Left ventricle myocardium inferior (tissue), 1 donor: ENCODE measurements at places on chromosomes 11 and 22.

- no peak for DNase-seq
Measured at GRCh38 chr11:28919194-28919593, 811.0 kb downstream of the METTL15 start.

- DNase-seq, result peak; percentile 85
Measured at GRCh38 chr22:42661985-42662831, 13.0 kb upstream of the CYB5R3 start.

DNA sequence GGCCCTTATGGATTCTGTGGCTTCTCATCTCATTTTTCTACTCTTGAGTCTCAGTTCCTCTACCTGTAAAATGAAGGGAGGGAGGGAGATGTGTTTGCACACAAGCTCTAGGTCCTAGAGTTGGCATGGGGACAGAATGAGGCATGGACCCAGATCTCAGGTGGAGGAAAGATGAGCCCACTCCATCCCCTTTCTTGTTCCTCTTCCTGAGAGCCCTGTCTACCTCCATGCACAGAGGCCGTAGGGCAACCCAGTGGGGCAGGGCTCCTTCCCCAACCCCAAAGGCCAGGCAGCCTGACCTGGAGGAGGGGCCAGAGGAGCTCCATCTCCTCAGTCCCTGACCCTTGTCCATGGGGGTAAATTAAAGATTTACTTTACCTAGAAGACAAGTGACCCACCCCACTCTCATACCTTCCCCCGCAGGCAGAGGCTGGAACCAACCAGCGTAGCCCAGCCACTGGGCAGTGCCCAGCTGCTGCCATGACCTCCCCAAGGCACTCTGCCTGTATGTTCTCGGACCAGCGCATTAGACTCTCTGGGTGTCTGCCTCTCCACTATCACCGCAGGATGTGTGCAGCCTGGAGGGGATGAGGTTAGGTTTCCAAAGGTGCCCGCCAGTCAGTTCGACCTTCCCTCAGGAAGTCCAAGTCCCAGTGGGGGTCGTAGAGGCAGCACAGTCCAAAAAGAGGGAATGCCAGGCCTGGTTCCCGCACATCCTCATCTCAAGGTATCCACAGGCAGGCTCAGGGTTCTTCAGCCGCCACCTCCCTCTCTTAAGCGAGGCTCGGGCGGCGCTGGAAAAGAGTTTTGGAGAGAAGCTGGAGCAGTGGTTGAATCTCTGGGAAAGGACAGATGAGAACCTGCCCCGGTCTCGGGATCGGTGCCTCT lies 3.0 kb downstream of the SMTN start:
- no peak for DNase-seq

DNA sequence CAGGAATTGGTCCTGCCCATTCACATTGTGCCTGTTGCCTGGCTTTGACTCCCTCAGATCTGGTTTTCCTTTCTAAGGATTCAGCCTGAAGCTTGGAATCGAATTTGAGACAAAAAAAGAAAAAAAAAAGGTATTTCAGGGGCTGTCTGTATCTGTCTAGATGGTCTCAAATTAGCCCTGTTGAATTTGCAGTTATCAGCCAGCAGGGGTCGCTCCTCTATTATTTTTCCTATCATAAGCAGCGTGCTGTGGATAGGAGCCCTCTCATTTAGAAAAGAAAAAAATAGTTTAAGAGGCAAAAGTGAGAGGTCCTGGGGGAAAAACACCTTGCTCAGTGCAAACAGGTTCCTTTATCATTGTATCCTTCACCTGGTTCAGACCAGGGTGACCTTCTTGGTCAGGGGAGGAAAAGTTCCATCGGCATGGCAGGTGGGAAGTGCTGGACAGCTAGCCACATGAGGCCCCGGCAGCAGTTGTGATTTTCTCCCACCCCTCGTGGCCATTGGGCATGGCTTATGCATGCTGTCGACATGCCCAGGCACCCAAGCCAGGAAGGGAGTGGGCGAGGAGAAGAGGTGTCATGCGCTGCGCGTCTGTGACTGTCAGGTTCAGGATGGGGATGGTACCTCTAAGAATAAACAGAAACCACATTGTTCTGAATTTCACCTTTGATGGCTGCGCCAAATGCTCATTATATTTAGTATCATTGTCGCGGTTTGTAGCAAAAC lies 13.1 kb downstream of the OR5AK2 start:
- DNase-seq, result no peak

GRCh38 chr11:119910051-119910450 lies 181.1 kb upstream of the NECTIN1 start:
- no peak for DNase-seq

DNA sequence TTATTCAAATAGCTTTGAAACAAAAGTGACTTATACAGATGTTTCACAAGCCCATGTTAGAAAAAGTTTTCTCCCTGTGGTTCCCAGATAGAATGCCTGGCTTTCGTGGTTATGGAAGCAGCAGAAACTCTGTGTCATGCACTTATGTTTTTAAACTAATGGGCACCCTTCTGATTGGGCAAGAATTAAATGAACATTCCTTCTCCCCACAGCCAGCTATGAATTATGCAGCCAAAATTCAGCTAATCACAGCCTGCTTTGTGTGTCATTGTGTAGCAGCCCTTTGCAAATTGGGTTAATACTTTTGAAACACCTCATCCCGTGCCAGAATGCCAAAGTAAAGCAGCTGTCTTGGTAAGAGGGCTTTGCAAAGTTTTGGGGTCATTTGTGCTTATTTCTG lies 46.9 kb downstream of the PANX1 start:
- no peak for DNase-seq

DNA sequence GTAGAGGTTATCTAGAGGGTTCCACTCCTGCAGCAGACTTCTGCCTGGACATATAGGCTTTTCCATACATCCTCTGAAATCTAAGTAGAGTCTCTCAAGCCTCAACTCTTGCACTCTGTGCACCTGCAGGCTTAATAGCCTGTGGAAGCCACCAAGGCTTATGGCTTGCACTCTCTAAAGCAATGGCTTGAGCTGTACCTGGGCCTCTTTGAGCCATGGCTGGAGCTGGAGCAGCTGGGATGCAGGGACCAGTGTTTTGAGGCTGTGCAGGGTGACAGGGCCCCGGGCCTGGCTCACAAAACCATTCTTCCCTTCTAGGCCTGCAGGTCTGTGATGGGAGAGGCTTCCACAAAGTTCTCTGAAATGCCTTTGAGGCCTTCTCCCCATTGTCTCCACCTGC lies 2.9 kb upstream of the NXPE4 start:
- DNase-seq, result no peak

- no peak for DNase-seq
Measured at GRCh38 chr11:7927635-7928034, 3.4 kb downstream of the OR10A6 start.

- no peak for DNase-seq
Measured at GRCh38 chr22:33427461-33427860, 369.3 kb upstream of the SYN3 start.

DNA sequence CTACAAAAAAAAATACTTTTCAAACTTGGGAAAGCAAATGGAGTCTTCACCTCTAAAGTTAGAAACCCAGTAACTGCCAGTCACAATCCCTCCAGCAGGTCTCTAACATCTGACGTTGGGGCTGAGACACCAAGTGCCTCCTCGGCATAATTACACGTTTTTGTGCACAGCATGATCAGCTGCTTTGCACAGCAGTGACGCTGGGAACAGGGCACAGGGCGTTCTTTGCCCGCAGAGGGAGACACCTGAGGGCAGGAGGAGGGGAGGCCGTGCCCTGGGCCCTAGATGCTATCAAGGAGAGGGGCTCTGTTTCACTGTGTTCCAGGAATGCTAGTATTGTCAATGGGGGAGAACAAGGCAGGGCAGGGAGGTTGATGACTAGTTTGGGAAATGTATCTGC lies 120.1 kb downstream of the PARVA start:
- no peak for DNase-seq

- peak; percentile 61 for DNase-seq
Measured at GRCh38 chr11:57424792-57425564, 1.9 kb downstream of the SLC43A3 start.

- DNase-seq, result no peak
Measured at GRCh38 chr11:34480314-34480713, 33.3 kb downstream of the ELF5 start.

DNA sequence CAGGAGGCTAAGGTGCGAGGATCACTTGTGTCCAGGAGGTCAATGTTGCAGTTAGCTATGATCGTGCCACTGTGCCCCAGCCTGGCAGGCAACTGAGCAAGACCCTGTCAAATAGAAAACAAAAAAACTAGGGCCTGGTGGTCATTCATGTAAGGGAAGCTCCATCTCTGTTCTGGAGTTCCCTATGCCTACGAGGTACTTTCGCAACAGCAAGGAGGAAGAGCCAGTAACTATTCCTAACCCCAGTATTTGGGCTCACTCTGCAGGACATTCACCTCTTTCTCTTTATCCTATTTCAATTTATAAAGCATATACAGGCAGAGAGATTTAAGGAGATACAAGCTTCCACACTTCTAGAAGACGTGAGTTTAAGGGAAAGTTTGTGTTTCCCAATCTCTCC lies 46.6 kb downstream of the RDX start:
- DNase-seq, result no peak

DNA sequence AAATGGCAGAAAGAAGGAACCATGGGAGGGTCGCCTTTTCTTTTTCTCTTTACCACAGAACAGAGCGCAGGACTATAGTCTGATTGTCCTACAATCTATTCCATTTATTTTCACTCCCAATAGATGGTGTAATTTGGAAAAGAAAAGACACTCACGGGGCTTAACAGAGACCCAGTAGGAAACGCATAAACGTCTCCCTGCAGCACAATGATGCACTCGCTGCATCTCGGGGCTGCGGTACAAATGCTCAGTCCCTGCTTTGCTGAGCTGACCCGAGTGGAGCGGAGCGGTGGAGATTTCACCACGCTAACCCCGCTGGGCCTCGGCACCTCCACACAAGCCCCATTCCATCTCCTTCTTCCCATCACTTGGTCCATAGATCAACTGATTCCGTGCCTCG lies 1.5 kb downstream of the FEZ1 start:
- DNase-seq, result no peak

GRCh38 chr11:92272651-92273050 lies 48.0 kb downstream of the FAT3 start:
- no peak for DNase-seq

DNA sequence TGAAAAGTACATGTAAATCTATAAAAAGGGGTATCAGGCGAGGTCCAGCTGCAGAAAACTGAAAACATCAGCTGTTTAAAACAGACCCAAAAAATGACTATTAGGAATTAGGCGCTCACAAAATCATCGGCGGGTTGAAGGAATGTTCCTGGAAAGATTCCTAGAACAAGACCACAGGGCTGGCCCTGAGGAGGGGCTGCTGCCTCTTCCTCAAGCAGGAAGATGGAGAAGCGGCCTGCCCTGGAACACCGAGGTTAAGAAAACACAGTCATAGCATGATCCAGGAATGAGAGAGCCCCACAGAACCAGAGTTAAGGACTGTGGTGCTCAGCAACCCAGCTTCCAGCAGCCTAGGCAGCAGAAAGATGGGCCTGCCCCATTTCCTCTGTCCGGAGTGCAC lies 78.4 kb downstream of the C11orf91 start:
- DNase-seq, result no peak

DNA sequence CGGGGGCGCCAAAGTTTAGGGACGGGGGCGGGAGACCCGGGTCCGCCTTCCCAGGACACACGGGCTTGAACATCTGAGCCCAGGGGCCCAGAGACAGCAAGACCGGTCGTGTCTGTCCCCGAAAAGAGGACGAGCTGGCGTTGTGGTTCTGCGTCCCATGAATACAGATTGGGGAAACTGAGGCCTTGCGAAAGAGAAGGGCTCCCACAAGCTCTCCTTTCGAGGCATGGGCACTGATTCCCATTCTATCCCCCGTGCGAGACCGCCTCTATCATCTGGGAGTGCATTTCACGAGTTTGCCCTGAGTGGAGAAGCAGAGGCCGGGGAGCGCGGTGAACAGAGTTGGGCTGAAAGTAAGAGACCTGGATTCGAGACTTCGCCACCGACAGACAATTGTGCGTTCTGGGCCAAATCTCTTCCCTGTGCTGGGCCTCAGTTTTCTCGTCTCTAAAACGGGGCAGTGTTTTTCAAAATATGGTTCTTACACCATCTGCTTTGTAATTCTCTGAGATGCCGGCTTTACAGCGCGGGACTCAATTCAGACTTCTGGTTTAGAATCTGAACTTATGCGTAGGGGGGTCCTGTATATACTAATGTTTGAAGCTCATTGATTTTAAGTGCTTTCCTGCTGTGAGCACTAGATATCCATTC lies 471 bp downstream of the RNF185 start:
- no peak for DNase-seq

GRCh38 chr11:46917762-46918082 lies 628 bp downstream of the LRP4 start:
- no peak for DNase-seq

- no peak for DNase-seq
Measured at GRCh38 chr22:42258126-42258525, 12.3 kb downstream of the TCF20 start.

DNA sequence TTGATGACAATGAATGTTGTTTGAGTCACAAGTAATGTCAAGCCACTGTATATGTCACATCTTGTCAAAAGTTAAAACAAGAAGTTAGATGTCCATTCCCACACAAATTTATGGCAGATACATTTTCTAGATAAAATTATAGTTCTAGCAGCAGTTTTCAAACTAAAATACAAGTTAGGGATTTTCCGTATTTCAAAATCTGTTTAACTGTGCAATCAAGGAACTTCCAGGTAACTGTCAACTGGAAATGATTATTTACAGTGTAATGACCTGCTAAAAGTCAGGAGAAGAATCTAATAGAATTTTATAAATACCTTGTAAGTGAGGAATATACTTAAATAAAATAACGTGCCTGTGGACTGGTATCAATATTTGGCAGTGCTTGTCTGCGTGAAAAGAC lies 111.5 kb downstream of the PDE3B start:
- no peak for DNase-seq

GRCh38 chr11:88332851-88333250 lies 4.7 kb downstream of the CTSC start:
- DNase-seq, result no peak

DNA sequence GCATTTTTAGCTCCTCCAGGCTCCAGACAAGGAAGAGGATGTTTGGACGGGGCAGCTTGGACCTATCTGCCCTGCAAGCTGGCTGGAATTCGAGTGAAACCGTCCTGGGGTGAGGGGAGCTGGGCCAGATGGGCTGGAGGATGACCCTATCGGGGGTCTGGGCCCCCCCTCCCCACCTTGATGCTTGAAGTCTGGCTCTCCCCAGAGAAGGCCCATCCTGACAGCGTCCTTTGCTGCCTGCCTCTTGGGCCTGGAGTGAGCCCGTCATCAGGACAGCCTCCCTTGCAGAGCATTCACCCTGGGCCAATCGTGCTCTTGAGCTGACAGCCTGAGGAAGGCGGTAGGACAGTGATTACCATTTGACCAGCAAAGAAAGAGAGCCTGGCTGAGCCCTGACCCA lies 5.3 kb upstream of the PDGFB start:
- DNase-seq, result no peak

GRCh38 chr11:115999437-115999836 lies 495.2 kb upstream of the CADM1 start:
- no peak for DNase-seq
